Activated CD4-positive, alpha-beta T cell treated with anti-CD3 and anti-CD28 coated beads for 48 hours (primary cell): ENCODE measurements at places on chromosomes 16 and 17.

DNA sequence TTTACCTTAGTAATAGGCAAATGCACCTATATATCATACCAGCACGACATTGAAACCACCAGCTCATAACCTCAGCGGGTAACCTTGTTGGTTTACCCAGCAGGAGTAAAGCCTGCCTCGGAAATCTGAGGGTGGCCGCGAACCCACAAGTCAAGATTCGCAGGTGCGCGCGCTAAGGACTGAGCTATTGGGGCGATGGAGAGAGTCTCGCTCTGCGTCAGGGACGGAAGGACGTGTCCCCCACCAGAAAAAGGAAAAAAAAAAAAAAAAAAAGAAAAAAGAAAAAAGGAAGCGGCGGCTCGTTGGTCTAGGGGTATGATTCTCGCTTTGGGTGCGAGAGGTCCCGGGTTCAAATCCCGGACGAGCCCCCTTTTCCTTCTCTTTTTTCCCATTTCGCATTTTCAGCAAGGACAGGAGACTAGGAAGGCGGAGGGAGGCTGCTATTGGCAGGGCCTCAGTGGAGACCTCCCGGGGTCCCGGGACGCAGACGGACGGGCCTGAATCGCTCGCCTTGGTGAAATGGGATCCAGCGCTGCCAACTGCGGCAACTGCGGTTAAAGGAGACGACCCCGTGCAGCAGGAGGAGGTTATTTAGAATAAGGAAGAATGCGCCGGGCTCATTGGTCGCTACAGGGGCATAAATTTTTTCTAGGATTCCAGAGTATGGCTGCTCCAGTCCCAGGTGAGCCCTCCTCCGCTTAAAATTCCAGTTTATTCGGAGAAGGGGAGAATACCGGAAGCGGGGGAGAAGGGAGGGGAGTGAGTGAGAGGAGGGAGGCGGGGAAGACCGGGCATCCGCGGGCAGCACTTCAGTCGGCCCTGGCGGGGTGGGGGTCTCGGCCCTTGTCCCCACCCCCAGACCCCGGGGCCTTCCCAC, at the start of gene OR1F1:
Gene OR1F1 (plus strand): TSS at position 407 of the 877 bp plus-strand sequence.
- DNase-seq, result peak; percentile 89

- no peak for DNase-seq
These were observed 14.2 kb upstream of the IL21R start for GRCh38 chr16:27387724-27388123.

- DNase-seq, result no peak
These were observed 1.6 kb downstream of the CPPED1 start for GRCh38 chr16:12802048-12802447.

GRCh38 chr17:55842405-55843158, 91.7 kb downstream of the PCTP start:
- no peak for DNase-seq

GRCh38 chr17:34858591-34859565, 102.4 kb downstream of the CCT6B start:
- DNase-seq, result peak; percentile 16

DNA sequence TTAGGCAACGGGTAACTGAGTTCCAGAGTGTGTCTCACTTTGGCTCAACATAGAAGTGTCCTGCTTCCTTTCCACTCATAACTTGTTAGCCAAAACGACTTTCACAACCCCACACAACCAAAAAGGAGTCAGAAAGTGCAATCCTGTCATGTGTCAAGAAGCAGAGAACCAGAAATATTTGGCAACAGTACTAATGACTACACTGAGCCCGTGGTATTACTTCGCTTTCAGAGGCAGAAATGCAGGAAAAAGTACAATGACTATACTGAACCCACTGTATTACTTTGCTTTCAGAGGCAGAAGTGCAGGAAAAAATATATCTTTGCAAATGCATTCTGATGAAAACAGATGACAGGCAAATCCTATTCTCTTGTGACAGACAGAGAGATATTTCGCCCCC, 484.6 kb downstream of the KIF2B start:
- no peak for DNase-seq

GRCh38 chr17:53837131-53837530, 14.4 kb downstream of the KIF2B start:
- DNase-seq, result no peak

- DNase-seq, result no peak
These were observed 91.4 kb upstream of the LHX1 start for GRCh38 chr17:36845916-36846315.

GRCh38 chr16:72847187-72848027, 200.5 kb downstream of the ZFHX3 start:
- DNase-seq, result peak; percentile 25

- no peak for DNase-seq
These were observed 40.2 kb downstream of the SMG6 start for GRCh38 chr17:2263183-2264066.

GRCh38 chr16:66894948-66895688, 14.8 kb downstream of the PDP2 start:
- DNase-seq, result peak; percentile 72

GRCh38 chr17:8117980-8118768, at the start of gene ALOXE3:
Gene ALOXE3 (minus strand): TSS chr17:8118514. CDS start chr17:8117990, 524 bp downstream.
- DNase-seq, result peak; percentile 45

DNA sequence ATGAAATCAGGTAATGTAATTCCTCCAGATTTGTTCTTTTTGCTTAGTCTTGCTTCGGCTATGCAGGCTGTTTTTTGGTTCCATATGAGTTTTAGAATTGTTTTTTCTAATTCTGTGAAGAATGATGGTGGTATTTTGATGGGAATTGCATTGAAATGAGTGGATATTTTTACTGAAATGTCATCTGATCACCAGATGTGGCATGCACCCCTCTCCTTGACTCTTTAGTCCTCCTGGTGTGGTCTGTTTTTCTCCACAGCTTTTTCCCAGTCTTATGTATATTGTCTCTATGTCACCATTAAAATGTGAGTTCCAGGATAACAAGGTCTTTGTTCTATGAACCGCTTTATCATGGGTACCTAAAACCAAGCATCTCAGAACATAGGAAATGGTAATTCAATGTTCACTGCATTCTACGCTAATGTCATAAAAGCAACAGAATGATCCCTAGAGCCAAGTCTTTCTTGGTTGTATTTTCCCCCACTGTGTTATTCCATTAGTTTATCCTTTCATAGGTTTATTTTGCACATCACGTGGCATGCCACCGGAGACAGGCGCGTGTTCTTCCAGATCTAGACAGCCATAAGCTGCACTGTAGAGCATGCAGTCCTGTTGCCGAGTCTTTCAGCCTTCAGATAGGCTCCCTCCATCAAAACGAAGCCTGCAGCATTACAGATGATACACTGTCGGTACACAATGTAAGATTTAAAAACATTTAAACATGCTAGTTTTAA, 172.5 kb downstream of the RPTOR start:
- DNase-seq, result no peak

GRCh38 chr16:81429045-81429521, 15.5 kb upstream of the CMIP start:
- DNase-seq, result peak; percentile 40

DNA sequence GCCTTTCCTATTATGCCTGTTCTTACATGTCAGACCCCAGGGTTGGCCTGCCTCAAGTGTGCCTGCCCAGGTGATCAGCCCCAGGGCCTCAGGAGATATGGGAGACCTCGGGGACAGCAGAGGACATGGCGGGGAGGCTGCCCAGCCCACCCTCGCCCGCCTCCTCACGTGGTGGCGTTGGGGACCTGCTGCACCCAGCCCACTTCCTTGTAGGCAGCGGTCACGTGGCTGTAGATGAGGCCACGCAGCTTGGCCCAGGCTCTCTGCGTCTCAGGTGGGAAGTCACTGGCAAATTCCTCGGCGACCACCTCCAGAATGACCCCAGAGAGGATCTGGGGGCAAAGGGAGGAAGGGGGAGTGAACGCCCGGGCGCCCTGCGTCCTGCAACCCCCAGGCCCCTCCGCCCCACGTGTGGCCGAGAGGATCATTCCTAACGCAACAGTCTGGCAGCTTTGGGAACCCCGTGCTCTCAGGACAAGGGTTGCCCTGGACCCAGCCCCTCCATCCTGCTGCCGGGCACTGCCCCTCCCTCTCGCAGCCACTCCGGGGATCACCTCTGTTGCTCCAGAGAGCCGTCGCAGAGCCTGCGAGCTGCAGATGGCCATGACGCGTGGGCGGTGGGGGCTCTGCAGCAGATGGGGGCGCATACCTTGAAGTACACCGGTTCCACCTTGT, 6.6 kb downstream of the CYGB start:
- DNase-seq, result no peak

GRCh38 chr16:2927010-2927646, 15.4 kb downstream of the FLYWCH1 start:
- peak; percentile 92 for DNase-seq

DNA sequence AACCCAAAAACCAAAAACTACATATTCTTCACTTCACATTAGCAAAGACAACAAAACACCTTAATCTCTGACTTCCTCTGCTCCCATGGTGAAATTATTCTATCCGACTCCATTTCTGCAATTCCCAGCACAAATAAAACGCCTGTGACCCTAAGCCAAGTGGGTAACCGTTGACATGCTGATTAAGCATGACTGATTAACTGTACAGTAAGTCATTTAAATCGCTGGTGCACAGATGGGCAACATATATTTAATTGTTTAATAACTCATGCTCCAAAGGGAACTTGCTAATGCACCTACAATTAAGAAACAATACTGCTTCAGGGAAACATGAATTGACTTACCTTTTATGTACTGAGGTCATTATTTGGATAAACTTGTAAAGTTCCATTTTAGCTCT, 436.7 kb downstream of the KIF2B start:
- DNase-seq, result no peak

DNA sequence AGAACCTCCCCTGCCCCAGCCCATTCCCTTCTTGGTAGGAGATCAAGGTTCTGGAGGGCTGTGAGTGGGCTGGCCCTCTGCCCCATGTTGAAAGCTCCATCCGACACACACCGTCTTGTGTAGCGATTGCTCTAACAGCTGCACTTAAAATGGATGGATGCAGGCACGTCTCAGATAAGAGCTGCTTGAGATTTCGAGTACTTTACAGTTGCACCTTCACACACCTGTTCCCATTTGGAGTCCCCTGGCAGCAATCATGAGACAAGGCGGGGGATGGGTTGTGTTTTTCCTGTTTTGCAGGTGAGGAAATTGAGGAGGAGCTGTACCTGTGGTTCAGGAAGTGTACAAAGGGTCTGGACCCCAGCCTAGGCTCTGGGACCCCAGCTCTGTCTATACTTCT, 25.6 kb upstream of the TAC4 start:
- no peak for DNase-seq

DNA sequence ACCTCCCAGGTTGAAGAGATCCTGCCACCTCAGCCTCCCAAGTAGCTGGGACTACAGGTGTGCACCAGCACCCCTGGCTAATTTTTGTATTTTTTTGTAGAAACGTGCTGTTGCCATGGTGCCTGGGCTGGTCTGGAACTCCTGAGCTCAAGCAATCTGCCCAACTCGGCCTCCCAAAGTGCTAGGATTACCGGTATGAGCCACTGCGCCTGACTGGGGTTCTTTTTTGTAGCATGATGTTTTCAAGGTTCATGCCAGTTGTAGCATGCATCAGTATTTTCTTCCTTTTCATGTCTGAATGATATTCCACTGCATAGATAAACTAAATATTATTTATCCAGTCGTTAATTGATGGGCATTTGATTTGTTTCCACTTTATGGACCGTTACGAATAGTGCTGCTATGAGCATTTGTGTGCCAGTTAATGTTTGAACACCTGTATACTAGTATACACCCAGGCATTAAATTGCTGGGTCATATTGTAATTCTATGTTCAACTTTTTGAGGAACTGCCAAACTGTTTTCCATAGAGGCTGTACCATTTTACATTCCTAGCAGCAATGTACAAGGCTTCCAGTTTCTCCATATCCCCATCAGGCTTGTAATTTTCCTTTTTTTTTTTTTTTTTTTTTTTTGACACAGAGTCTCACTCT, 24.8 kb upstream of the CEP20 start:
- no peak for DNase-seq

- peak; percentile 5 for DNase-seq
These were observed 50.8 kb downstream of the ZFHX3 start for GRCh38 chr16:72997141-72997542.

GRCh38 chr17:21376081-21376758, at the start of gene KCNJ12:
Gene KCNJ12 (plus strand): TSS chr17:21376357. CDS start chr17:21415343, 38,986 bp downstream.
- DNase-seq, result no peak

GRCh38 chr17:77472468-77473310, 331.9 kb downstream of the SEC14L1 start:
- DNase-seq, result peak; percentile 56

DNA sequence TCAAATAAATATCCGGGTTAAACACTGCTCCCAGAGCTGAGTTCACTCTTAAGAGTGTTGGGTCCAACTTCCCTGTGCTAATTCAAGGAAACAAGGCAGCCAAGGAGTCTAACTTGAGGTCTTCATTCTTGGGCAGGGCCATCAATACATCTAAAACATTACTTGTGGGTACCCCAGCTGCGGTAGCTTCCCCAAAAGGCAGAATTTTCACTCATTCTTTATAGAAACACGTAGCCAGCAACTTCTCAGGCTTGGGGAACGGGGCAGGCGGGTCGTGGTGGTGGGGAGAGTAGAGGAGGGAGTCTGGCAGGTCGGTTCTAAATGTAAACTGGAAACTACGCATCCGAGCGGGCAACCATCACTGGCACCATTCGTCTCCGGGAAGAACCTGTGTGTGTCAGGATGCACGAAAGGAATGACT, 666 bp upstream of the METTL9 start:
- DNase-seq, result peak; percentile 36

- no peak for DNase-seq
These were observed 21.8 kb downstream of the YPEL2 start for GRCh38 chr17:59353106-59353854.

DNA sequence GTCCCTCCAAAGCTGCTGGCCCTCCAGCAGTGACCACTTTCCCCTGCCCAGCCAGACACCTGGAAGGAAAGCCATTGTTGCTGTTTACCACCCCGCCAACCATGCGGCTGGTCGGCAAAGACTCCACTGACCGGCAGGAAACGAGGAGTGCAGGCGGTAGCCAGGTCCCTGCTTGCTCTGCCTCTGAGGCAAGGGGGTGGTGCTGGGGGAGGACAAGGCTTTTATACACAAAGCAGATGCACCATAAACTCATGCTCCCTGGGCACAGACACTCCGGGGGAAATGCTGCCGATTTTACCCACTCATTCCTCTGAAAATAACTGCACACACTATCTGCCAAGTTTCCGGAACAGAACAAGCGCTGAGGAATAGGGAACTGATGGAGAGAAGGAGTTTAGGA, 62.8 kb upstream of the GRIN2A start:
- DNase-seq, result no peak
